ENCODE measurements at places on chromosomes 5 and 9.

DNA sequence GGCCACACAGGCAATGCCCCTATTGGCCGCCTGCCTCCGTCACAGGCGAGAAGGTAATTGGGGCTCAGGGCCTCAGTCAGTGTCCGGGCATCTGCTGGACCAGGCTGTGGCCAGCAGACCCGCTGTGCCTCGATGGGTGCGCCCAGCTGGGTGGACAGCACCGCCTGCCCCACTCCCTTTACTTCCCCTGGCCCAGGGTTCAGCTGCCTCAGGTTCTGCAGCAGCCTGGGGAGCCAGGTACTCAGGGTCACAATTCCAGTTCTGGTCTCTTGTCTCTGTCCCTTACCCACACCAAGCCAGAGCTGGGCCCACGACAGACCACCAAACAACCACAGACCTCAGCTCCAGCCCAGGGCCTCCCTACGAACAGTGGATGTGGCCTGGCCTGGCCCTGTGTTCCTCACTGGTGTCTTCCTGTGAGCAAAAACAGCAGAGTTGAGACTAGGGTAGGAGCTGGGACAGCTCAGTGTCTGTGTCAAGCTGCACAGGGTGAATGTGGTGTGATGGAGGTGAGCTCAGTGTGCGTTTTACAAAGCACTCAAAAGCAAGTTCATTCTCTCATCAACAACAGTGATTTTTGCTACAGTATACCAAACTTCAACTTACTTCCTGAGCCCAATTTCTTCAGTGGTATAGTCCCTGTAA, 33.4 kb upstream of the SUSD3 start:
- DNase-seq = no peak

DNA sequence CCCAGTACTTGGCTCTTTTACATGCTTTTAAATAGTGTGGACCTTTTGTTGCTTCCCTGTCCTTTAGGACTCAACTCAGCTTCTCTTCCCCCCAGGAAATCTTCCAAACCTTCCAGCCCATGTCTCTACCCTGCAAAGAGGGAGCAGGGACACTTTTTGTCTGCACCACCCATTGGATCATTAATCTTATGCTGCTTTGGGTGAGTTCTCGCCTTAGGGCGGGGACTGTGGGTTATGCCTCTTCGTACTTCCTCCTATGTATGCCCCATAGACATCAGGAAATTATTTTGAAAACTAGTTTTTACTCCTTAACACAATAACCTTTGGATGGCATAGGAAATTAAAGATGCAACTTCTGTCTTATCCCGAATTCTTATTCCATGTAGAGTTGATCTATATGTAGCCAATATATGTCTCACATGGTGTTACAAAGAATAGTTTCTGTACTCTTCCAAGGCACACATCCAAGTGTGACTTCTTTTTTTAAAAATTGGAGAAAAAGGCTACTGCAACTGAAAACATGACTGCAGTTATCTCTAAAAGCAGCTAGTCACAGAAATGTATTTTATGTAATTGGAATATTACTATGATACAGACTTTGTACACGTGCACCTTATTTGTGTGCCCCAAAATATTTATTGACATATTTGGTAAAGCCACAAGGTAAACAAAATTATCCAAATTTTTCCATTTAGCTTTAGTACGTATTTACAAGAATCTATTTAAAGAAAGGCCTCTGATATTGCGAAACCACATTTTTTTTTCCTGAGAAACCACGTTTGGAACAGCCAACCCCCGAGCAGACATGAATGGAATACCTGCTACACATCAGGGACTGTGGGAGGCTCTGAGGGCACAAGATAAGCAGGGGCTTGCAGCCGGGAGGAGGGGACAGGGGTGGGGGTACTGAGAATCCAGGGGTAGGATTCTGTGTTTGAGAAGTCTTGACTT, 133.6 kb downstream of the WDR41 start:
- peak; percentile 89 for DNase-seq

- peak; percentile 93 for DNase-seq
Observed at GRCh38 chr9:3916984-3917383, 382.9 kb downstream of the GLIS3 start.

GRCh38 chr9:112056996-112057395, 118.1 kb downstream of the SUSD1 start:
- no peak for DNase-seq

DNA sequence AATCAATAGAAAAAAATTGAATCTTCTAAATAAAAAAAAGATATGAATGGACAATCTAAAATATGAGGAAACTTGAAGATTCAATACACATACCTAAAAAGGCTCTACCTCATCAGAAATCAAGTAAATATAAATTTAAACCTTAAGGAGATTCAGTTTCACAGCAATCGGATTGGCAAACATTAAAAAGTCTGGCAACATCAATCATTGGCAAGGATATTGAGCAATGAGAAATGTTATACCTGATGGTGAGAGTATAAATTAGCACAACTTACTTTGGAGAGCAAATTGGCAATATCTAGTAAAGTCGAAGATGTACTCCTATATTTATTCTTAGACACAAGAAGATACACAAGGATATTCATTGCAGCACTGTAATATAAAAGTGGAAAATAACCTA, 274.3 kb upstream of the EFNA5 start:
- no peak for DNase-seq

DNA sequence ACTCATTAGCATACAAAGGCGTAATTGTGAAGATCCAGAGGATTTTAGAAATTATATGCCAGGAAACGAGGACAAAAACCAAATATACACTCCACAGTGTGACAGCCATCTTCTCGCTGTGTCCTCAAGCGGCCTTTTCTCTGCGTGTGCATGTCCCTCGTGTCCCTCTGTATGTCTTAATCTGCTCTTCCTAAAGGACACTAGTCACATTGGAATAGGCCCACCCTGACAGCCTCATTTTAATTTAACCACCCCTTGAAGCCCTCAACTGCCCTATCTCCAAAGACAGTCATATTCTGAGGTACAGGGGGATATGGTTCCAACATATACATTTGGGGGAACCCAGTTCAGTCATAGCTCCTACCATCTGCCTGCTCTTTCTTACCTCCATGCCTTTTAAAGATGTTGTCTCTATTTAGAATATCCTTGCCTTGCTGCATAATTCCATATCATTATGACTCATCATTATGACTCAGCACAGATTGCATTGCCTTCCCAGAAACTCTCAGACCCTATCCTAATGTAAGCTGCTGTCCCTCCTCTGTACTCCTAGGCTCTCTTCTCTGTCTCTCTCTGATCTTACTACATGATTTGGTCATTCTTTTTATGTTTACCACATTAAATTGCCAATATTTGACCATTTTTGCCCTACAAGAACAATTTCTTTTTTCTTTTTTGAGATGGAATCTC, 210.9 kb downstream of the AOPEP start:
- peak; percentile 93 for DNase-seq

DNA sequence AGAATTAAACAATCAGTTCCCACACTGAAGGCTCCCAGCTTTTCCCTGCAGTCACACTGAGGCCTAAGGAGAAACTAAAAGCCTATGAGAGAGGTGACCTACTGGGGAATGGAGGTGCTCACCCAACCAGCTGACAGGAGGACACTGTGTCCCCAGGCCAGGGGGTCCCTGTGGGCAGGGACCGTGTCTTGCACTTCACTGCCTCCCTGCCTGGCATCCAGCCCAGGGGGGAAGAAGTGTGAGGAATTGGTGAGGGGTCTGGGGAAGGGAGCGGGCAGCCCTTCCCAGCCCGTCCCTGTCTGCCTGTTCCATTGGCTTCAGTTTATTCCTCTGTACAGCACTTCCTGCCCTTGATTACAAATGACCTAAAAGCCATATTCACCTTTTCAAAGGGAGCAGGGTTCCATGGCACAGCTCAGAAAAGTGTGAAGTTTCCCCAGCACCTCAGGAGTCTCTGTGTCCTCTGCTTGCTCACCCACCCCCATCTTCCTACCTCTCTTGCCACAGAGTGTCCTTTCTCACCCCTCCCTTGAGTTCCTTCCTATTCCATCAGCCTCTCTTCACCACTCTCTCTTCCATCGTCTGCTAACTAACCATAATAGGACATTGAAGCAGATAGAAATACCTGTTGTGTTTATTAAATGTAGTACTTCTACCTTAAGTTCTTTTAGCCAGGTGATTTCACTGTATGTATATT, 12.9 kb downstream of the OTULINL start:
- DNase-seq = no peak

GRCh38 chr9:72577212-72577753, 55.9 kb downstream of the TMC1 start:
- DNase-seq = peak; percentile 87

DNA sequence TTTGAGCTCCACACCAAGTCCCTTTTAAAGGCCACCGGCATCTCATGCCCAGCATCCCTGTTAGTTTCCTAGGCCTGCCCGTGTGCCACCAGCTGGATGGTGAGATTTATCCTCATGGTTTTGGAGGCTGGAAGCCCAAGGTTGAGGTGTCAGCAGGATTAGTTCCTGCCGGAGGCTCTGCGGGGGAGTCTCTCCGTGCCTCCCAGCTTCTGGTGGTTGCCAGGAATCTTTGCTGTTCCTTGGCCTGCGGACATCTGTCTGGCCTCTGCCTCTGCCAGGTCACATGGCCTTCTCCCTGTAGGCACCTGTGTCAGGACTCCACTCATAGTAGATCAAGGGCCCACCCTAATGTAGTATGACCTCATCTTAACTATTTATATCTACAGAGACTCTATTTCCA, 45.4 kb downstream of the JADE2 start:
- DNase-seq = no peak

Data from adipocyte (in vitro differentiated cells).